ENCODE measurements at places on chromosomes 16 and 17.

- no peak for DNase-seq
Measured at GRCh38 chr16:65116216-65116615, 5.6 kb downstream of the CDH11 start.

DNA sequence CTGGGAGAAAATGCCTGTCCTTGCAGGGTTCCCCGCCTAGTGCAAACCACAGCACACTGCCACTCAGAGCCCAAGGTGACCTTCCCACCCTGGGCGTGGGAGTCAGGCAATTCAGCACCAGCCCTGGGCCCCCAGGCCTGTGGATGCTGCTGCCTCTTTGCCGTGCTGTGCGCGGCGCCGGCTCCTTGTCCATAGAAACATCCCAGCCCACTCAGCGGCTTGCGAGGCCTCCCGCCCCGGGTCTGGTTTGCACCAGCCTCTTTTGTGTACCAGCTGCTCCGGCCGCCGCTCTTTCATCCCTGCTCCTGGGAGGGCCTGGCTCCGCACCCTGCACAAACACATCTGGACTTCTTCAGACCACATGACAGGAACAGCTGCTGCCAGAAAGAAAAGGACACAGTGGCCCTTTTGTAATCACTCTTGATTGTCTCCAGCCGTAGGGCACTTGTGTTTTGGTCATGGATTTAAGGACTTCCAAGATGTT is 75.4 kb upstream of the SDK2 start:
- no peak for DNase-seq

DNA sequence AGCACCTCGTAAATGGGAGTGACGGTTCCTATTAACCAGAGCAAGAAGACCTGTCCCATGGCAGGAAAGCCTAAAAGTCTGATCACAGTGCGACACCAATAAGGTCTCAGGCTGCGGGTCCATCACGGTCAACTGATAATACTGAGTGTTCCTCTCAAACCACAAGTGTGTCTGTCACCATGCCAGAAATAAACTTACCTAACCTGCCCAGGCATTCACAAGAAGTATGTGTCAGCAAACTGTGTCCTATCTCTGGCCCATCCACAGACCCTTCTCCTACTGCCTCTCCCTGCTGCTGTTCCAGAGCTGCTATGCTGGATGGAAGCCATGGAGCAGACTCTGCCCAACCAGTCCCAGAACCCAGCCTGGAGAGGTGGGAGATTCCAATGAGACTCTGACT is 73.5 kb downstream of the ZNF423 start:
- DNase-seq = no peak

DNA sequence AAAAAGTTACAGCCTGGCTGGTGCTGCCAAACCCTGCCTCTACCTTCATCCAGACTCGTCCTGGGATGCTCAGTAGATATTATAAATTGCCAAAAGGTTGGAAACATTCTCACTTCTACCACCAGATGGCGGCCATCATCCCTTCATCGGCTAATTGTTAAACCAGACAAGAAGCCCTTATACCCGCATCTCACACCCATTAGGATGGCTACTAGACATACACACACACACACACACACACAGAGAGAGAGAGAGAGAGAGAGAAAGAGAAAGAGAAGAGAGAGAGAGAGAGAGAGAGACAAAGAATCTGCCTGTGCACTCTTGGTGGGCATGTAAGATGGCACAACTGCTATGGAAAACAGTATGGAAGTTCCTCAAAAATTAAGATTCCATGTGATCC is 15.0 kb upstream of the SCIMP start:
- DNase-seq = peak; percentile 84

DNA sequence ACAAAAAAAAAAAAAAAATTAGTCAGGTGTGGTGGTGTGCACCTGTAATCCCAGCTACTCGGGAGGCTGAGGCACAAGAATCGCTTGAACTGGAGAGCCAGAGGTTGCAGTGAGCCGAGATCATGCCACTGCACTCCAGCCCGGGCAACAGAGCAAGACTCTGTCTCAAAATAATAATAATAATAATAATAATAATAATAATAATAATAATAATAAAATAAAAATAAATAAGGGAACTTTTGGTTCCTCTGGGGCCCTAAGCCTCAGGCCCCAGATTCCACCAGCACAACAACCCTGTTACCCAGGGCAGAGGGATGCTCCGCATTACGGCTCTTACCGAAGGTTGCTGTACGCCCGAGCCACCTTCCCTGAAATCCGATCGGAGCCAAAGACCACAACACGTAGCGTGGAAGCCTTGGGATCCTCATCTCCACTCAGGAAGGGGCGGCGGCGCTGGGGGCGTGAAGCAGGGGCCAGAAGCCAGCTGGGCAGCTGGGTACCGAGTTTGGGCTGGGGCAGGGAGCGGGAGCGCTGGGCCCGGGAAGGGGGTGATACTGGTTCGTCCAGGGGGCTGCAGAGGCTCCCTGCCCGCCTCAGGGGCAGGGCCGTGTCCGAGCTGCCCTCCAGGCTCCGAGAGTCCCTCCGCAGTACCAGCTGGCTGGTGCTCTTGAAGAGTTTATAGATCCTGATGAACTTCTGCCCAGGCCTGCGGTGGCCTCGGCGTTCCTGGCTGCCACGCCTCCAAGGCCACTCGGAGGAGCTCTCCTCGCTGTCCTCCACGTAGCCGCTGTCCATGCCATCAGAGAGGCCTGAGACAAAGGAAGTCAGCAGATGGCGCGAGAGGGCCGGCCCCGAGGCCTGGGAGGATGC is 20.6 kb upstream of the PIK3R6 start:
- no peak for DNase-seq

DNA sequence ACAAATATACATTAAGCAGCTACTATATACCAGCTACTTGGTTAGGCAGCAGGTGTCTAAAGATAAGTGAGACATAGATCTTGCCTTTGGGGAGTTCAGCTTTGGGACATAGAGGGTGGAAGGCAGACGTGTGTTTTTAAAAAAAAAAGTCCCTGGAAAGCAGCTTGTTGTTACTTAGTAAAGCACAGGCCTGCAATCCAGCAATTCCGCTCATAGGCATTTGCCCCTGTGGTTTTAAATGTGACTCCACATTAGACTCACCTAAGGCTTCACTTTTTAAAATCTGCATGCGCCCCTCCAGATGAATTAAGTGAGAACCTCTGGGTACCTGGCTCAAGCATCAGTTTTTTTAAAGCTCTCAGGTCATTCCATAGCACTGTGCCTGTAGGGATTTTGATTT is 7.2 kb upstream of the MLYCD start:
- DNase-seq = no peak

DNA sequence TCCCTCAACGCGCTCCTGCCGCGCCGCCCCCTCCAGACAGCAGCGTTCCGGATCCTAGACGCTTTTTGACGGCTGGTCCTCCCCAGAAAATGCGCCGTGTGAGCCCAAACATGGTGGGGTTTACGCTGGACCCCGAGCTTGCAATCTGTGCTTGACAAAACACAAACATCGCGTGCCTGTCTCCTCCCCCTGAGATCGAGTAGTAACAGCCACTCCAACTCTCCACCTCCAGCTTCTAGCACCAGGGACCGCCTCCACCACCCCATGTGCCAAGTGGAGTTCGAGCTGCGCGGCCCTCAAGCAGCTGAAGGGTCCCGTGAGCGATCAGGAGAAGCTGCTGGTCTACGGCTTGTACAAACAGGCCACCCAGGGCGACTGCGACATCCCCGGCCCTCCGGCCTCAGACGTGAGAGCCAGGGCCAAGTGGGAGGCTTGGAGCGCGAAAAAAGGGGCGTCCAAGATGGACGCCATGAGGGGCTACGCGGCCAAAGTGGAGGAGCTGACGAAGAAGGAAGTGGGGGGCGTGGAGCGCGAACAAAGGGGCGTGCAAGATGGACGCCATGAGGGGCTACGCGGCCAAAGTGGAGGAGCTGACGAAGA is 656 bp upstream of the GEMIN4 start:
- DNase-seq = peak; percentile 29

- no peak for DNase-seq
Measured at GRCh38 chr16:50566014-50566962, 18.1 kb downstream of the NKD1 start.

DNA sequence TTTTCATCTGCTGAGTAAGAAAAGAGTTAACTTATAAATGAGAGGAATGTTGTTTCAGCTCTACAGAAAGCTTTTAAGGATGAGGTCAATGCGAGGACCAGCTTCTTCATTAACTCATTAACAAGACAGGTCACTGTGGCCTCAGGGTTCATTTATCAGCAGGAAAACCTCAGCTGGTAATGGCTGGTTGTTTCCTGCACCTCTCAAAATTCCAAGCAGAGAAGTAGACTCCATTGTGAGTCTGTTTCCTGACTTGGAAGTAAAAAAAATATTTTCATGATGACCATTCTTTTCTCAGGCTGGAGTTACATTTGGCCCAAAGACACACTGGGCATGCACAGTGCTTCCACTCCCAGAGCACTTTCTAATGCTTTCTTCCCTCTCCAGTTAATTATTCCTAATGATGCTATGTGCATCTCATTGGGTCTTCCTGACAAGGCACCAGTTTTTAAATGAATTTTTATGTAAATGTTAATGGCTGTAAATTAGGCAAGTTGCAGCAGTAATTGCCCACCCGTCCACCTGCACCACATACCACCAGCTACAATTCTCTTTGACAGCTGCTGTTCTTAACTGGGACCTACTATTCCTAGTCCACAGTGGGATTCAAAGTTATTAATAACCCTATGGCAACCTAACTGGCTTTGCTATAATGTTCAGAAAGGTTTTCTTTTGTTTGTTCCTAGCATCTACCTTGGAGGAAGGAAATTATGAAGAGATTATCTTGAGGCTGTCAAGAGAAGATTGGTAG is 89.5 kb upstream of the BCAR1 start:
- DNase-seq = no peak

- no peak for DNase-seq
Measured at GRCh38 chr17:17345686-17346427, 42.7 kb downstream of the NT5M start.

DNA sequence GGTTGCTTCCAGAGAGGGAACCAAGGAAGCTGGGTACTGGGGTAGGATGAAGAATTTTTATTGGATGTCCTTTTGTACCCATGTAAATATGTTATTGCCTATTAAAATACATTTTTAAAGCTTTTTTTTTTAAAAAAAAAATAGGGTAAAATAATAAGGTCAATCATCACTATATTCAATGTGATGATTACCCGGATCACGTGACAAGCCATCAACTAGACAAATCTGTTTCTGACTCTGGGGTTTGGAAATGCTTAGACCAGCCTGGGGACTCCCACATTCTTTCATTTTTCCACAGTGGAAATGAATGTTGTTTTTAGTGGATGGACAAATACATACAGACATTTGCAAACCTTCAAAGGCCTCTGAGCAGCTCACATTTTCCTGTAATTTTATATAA is 79.9 kb upstream of the KIFC3 start:
- no peak for DNase-seq

- DNase-seq = no peak
Measured at GRCh38 chr17:37551788-37552187, 57.4 kb downstream of the SYNRG start.

GRCh38 chr17:896953-897661 is 82.5 kb downstream of the NXN start:
- DNase-seq = peak; percentile 37

Data from suppressor macrophage treated with lipopolysaccharide for 1 hour (primary cell).